RPMI7951 (cell line): ENCODE measurements at places on chromosomes 2 and 18. TPM values are rescaled to one million over a fixed set of nuclear protein-coding genes. Genes with fewer than 3 reads are reported as not detected.
A peak's percentile ranks its signal among the peaks of the same experiment; 100 is the strongest.

DNA sequence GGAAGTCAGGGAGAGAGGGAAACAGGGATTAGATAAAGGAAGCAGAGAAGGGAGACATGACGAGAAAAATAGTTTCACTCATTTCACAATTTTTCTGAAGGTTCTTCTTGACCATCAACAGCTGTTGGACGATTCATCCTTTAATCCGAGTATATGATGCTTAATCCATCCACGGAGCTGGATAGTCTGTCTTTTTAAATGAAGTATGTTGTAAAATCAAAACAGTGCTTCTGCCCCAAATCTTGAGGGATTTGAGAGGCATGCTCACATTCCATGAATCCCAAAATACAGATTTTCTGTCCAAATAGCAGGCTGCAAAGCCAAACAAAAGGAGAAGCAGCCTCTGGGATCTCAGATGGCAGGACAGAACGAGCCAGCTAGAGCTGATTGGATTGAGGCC is 47.5 kb downstream of the EPAS1 start:
- no peak for DNase-seq

UGT1A8 gene
- not detected in 2 replicates for total RNA-seq

GRCh38 chr2:6994536-6995128 is 77.4 kb downstream of the RNF144A start:
- DNase-seq, result no peak

PLA2R1 gene
- total RNA-seq, result 6.9 and 7.6 TPM in 2 replicates

ALPG gene
- not detected in 2 replicates for total RNA-seq

TDRD15 gene
- total RNA-seq, result not detected in 2 replicates

- no peak for DNase-seq
Observed at GRCh38 chr2:206585335-206585734, 57.0 kb upstream of the FAM237A start.

DNA sequence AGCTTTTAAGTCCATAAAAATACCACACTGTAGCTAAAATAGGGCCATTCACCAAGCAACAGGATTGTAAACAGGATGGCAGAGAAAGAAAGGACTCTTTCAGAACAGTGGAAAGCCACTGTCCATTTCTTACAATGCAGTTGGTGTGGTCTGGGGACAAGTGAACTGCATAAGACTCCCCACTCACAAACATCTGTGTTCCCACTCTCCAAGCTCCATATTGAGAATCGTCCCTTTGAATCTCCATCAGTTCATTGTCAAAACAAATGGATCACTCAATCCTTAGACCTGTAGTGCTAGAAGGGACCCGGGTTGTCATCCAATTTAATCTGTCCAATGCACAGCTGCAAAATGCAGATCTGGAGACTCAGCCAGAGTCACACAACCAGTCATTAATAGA is 347.4 kb upstream of the KLHL29 start:
- peak; percentile 49 for DNase-seq

- peak; percentile 63 for DNase-seq
Observed at GRCh38 chr2:196591621-196592022, 47.9 kb upstream of the CCDC150 start.

DNA sequence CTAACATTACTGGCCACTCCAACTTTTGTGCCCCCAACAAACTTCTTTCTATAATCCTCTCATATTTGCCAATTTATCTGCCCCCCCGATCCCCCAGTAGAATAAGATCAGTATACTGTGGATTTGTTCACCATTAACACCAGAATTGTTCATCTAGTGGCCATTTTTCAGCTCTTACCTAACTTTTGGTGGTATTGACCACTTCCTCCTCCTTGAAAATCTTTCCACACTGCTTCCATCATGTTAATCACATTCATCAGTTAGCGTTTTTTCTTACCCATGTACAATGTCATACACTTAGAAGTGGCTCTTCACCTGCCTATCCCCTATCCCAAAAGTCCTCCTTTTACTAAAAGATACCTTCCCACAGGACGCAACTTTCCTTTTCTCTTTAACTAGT is 6.1 kb downstream of the IMPACT start:
- DNase-seq, result no peak

- DNase-seq, result no peak
Observed at GRCh38 chr2:128357506-128358370, 39.1 kb upstream of the HS6ST1 start.

EDAR gene
- not detected in 2 replicates for total RNA-seq

- DNase-seq, result no peak
Observed at GRCh38 chr2:106139238-106139935, 54.7 kb downstream of the UXS1 start.

GRCh38 chr18:37266290-37266689 is 299.3 kb downstream of the CELF4 start:
- DNase-seq, result no peak

DNA sequence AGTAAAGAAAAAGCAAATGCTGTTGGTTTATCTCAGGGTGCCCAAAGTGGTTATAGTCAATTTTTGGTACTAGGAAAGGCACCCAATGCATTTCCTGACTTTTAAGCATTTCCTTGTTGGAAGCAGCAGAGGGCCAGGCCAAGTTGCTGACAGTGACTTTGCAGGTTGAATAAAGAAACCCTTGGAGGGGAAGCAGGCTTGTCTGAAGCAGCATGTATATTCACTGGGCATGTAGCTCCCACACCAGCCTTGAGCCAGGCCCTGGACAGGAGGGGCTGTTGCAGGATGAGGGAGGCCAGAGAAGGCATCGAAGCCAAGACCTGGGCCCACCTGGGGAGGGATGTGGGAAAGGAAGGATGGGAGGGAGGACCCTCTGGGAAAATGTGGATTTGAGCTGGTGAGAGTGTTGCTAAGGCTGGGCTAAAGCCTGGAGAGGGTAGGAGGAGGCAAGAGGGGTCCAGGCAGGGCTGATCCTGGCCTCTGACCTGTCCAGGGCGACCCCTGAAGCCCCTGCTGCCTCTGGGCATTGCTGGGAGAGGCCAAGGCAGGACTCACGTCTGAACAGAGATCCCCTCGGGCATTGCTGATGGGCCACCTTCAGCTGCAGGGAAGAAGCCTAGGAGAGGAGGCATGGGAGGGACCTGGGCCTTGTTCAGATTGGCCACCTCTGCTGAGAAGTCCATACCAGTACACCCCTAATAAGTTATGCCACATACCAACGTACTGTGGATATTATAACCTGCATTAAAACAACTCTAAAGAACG is 79.6 kb downstream of the STPG4 start:
- no peak for DNase-seq

GRCh38 chr2:102278720-102279390 is 32.5 kb upstream of the IL1RL1 start:
- DNase-seq, result no peak

ELOA2 gene
- not detected in 2 replicates for total RNA-seq

ZNF396 gene
- total RNA-seq, result 1.1 and 2.2 TPM in 2 replicates

DNA sequence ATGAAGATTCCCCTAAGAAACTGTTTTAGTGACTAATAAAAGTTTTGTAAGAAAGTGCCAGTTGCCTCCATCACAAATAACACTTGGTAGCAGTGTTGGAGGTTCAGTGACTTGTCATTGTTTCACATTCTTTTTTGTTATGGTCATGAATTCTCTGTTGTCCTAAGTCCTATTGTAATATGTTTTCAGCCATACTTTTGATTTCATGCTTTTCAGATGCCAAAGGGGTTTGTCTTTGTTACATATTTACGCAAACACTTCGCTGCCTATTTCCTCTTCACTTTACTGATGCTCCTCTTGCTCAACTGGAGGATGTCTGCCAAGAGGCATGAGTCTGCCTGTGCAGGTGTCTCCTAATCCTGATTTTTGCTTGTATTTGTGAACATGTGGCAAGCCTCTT is 66.6 kb downstream of the PHLPP1 start:
- DNase-seq, result peak; percentile 51

IL36B gene
- not detected in 2 replicates for total RNA-seq

- DNase-seq, result peak; percentile 40
Observed at GRCh38 chr2:46915281-46915810, at the start of gene MCFD2. TSS of gene MCFD2 (minus strand) at chr2:46915806. CDS start at chr2:46909171, 6,635 bp downstream.

- DNase-seq, result peak; percentile 92
Observed at GRCh38 chr2:233413559-233414272, 59.4 kb downstream of the DGKD start.

GRCh38 chr2:215036314-215036713 is 102.1 kb downstream of the ABCA12 start:
- no peak for DNase-seq

GRCh38 chr18:50629148-50629631 is 69.3 kb downstream of the MAPK4 start:
- DNase-seq, result no peak

MC2R gene
- total RNA-seq, result not detected in 2 replicates
